ENCODE measurements at places on chromosomes 16 and 17.

GRCh38 chr17:7695586-7695985, 7.3 kb downstream of the WRAP53 start:
- no peak for DNase-seq

GRCh38 chr16:16797239-16797638, 418.3 kb downstream of the NPIPA7 start:
- no peak for DNase-seq

- no peak for DNase-seq
Observed at GRCh38 chr17:18100616-18101015, 7.9 kb upstream of the MYO15A start.

DNA sequence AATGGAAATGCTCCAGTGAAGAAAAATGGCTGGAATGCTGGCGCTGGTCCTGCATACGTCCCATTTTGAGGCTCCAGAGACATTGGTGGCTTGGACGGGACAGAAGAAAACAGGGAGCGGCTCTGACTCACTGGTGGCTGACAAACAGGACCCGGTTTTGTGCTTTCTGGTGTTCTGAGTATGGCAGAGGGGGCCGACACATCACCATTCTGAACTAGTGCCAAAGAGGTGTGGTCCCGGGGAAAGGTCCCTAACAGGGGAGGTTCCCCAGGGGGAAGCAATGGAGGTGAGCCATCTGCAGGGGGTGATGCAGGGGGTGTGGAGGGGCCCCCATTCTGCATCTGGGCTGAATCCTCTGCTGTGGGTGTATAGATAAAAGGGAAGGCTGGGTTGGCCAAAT, 8.3 kb downstream of the ANKRD40 start:
- DNase-seq: no peak

GRCh38 chr16:53556521-53556920, 53.5 kb upstream of the AKTIP start:
- DNase-seq: no peak

DNA sequence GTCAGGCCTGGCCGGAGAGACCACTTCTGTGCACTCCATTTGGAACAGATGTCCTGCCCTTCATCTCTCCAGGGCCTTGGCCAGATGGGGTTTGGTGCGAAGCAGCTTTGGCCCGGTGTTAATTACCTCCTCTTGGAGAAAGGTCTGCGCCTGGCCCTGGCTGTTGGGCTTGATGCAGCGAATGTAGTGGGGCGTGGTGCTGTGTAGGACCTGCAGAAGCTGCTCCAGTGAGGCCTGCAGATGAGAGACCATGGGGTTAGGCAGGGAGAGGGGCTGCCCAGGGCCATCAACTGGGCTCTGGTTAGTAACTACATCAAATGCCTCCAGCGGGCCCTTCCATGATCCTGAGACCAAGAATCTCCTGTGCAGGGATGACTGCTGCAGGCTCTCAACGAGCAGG, 18.7 kb downstream of the ZNHIT3 start:
- no peak for DNase-seq

DNA sequence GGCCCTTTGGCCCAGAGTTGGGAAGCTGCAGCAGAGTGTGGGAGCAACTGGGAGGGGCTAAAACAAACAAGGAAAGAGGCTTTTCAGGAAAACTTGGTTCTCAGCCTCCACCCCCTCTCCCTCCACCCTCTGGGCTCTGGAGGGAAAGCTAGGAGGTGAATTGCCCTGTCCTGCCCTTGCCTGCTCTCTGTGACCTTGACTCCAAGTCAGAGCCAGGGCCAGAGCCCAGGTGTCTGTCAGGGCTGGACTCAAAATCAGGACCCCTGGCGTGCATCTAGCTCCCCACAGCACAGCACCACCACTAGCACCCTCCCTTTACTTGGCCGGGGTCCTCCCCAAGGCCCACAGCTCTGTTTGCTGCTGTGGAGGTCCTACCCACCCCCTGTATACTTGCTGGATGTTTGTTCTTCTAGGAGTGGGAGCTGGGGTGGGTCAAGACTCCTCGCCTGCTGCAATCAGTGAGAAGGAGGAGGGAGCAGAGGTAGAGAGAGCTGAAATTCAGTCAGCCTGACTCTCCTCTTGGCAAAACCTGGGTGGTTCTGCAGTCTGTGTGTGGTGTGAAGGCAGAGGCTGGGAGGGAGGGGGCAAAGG, 2.8 kb upstream of the NR1D1 start:
- no peak for DNase-seq

GRCh38 chr17:65447823-65448222, 113.6 kb downstream of the AXIN2 start:
- no peak for DNase-seq

Measured in amniotic stem cell (primary cell).